ENCODE measurements at places on chromosomes 12 and 14.

DNA sequence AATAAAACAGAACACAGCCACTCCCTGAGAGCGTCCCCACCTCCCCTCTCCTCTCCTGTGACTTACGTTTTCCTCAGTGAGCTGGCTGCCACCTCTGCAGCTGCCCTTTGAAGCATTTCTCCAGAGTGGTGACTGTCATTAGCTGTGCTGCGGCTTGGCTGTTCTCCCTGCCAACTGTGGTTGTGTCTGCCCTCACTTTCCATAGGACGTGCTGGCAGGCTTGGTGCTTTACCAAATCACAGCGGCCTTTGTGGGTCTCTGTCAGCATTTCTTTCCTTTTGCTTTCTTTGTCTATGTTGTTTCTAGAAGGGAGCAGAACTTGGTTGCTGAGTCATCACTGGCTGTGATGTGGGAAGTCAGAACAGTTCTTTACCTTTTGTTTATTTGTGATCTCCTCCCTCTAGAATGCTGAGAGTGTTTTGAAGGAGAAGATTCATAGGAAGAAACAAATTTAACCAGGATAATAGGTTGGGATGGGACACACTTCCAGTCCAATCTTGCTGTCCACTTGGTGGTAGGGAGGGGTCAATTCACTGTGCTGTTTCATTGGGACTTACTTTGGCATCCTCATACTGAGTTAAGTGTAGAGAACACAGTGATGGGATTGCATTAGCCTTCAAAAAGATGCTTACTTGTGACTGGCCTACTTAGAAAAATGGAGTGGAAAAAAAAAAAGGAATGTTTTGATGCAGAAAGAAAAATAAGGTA, 88.2 kb downstream of the TMX1 start:
- peak; percentile 54 for DNase-seq

DNA sequence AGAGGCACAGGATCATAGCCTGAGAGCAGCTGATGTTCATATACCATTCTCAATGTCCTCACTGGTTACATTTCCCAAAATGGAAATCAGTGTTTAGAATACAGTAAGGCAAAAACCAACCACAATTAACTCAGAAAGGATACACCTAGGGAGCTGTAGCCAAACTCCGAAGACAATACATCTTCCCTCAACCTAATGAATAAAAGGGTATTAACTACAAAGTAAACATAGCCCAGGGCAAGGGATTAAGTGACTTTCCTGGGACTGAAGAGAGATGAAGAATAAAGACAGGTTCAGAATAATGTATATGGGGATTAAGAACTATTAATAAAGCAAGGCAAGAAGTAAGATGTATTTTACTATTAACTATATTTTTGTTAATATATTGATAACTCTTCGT, 79.5 kb downstream of the RPS29 start:
- DNase-seq = no peak

DNA sequence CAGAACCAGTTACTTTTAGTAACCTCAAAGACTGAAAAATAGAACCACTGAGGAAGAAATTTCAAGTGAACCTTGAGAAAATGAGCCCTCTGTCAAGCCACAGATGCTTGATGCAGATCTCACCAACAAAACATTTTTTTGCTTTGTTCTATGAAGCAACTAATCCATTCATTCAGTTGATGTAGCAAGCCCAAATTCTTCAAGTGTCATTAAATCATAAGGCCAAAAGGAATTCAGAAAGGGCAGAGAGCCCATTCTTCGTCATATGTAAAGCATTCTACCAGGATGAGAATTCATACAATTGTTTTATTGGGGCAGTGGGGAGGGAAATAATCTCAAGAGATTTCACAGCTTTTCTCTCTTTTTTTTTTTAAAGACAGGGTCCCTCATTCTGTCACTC, 218.0 kb upstream of the RGS6 start:
- no peak for DNase-seq

GRCh38 chr14:54691525-54692283, 124.8 kb downstream of the SAMD4A start:
- peak; percentile 63 for DNase-seq

DNA sequence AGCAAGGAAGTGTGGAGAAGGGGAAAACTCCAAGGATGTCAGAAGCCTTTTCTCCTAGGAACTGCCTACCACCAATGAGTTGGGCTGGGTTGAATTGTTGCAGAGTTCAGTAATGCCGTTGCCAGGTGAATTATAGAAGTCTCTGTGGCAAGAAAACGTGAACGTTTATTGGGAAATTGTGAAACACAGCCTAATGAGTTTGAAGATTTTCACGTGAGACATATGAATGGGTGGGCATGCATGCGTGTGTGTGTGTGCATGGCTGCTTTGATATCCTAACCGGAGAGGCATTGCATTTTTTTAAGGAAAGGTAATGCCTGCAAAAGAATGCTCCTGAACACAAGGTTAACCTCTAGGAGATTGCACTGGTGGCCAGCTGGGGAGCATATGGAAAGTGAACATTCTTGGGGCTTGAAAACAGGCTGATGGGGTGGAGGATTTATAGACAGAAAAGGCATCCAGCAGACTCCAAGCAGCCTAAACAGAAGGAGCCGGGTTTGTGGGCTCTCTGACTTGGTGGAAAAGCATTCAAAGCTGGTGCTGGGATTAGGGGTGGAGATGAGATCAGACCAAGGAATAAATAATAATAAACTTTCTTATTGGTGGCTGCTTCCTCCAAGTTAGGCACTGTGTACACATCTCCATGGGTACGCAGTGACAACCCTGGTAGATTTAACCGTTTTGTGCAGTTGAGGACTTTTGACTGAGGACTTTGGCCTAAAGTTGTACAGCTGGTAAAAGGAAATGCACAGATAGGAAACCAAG, 67.8 kb downstream of the NTF3 start:
- no peak for DNase-seq

- no peak for DNase-seq
Measured at GRCh38 chr12:32454075-32454474, 54.7 kb downstream of the FGD4 start.

DNA sequence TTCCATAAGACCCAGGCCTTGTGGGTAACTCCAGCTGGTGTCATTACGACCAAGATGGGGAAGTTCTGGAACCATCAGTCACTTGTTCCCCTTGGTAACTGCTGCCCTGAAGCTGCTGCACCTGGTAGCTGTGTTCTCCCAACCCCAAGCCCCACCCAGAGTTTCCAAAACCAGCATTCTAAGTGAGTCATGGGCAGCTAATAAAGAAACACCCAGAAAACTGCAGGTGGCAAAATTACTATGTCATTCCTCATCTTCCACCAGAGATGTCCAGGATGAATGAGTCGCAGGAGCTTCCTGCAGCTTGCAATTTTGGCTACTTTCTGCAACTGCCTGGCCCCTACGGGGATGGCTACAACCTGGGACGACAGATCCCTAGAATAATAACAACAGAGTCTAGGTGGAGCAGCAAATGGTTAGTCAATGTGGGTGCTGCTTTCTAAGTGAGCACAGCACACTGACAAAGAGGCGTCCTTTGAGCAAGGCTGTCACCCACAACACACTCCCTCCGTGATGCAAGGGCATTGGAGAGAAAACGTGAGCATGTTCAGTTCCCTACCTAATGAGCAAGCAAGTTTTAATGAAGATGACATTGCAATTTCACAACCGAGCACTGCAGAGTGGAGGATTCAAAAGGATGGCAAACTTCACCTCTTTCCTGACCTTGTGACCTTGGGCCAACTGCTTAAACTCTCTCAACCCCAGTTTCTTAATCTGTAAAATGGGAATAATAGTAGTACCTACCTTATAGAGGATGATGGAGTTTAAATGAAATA, 301.4 kb upstream of the NOS1 start:
- DNase-seq = no peak

- DNase-seq = no peak
Measured at GRCh38 chr12:17579205-17580026, 510.6 kb downstream of the RERGL start.

GRCh38 chr12:46509135-46509534, 136.6 kb upstream of the SLC38A2 start:
- no peak for DNase-seq

DNA sequence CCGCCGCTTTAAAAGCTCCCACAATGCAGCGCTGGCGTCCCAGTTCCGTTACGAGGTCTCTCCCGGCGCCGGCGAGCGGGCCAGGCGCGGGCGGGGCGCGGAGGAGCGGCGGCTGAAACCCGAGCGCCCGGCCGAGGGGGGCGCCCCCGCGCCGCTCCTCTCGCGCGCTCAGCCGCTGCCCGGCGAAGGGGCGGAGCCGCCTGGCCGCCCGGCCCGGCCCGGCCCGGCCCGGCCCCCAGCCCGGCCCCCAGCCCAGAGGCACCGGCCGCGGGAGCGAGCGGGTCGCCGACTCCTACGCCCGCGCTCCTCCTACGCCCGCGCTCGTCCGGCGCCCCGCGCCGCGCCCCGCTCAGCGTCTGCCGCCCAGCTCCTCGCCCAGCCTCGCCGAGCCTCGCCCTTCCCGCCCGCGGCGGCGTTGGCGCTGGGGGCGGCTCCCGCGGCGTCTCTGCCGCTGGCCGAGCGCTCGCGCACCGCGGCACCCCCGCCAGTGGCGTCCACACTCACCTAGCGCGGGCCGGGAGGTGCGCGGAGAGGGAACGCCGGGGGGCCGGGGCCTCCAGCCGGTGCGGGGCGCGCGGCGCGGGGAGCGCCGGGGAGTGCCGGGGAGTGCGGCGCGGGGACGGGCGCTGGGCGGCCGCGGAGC, at the start of gene RASSF8:
Gene RASSF8 (plus strand): TSS at position 255 of the 643 bp plus-strand sequence. CDS start 96,662 bp downstream, outside the sequence.
- DNase-seq = peak; percentile 23

GRCh38 chr14:49907186-49907585, 14.3 kb downstream of the ARF6 start:
- no peak for DNase-seq

GRCh38 chr14:67557118-67557517, 24.0 kb downstream of the PLEKHH1 start:
- no peak for DNase-seq

GRCh38 chr14:98960617-98961013, 311.4 kb downstream of the BCL11B start:
- DNase-seq = no peak

- DNase-seq = no peak
Measured at GRCh38 chr12:31494455-31494854, 96.5 kb downstream of the DENND5B start.

GRCh38 chr12:39405580-39405979, 37.3 kb downstream of the KIF21A start:
- no peak for DNase-seq

GRCh38 chr14:96176275-96176674, 28.4 kb upstream of the BDKRB2 start:
- no peak for DNase-seq

GRCh38 chr12:86838711-86839110, 582.5 kb upstream of the MGAT4C start:
- DNase-seq = no peak

DNA sequence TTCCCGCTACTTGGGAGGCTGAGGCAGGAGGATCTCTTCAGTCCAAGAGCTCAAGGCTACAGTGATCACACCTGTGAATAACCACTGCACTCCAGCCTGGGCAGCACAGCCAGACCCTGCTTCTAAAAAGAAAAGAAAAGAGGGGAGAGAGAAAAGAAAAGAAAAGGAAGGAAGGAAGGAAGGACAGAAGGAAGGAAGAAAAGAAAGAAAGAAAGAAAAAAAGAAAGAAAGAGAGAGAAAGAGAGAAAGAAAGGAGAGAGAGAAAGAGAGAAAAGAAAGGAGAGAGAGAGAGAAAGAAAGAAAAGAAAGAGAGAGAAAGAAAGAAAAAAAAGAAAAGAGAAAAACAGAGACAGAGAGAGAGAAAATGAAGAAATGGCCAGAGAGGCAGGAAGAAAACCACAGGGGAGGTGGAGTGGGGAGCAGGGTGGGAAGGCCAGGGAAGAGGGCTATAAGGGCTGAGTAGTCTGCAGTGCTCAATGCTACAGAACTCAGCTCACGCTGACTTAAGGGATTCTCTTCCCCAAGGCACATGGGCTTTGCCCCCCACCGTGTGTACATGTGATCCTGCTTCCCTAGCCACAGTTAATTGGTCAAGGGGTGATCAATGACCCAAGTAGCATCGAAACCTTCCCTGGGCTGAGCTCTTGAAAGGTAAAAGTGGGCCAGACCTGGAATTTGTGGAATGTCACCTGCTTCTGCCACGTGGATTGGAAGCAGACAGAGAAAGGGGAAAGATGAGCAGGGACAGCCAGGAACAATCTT, 90.4 kb upstream of the TMCC3 start:
- DNase-seq = no peak
